ENCODE measurements at places on chromosomes 4 and X. TPM values are rescaled to one million over a fixed set of nuclear protein-coding genes. Genes with fewer than 3 reads are reported as not detected.
A peak's percentile ranks its signal among the peaks of the same experiment; 100 is the strongest.

Gene HOPX
- 21.3 TPM for total RNA-seq

Gene POU3F4
- not detected for total RNA-seq

Gene EPGN
- total RNA-seq: not detected

Gene P2RY8
- 1.9 TPM for total RNA-seq

Gene LDOC1
- 2.9 TPM for total RNA-seq

Gene AKAP14
- not detected for total RNA-seq

Gene NKX6-1
- total RNA-seq: not detected

Gene F9
- not detected for total RNA-seq

DNA sequence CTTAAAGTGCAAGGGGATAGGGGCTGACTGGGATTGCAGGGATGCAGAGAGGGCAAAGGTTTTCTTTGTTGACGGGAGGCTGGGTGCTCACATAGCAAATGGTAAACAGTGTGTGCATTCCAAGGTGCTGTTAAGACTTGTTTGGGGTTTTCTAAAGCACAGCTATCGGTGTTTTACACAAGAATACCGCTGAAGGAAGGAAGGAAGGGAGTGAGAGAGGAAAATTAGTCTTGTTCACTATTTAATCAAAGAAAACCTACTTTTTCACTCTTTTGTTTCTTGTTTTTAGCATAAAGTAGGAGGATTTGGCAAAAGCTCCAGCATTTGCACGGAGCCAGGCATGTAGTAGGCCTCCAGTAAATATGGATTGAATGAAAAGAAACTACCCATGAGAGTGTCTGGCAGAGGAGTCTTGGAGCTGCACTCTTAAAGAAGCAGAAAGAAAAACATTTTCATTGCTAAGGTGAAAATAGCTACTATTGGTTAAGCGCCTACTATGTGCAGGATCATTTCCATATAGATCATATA lies 99.7 kb downstream of the FIP1L1 start:
- peaks cover 38% of the 10 kb centered on the region for H3K36me3 ChIP-seq
- no peak overlapping the region for H3K27ac ChIP-seq
- DNase-seq: no peak
- H3K27me3 ChIP-seq: no peaks in the 10 kb centered on the region

GRCh38 chrX:78997870-78998558 lies 52.8 kb downstream of the P2RY10 start:
- no peaks in the 10 kb centered on the region for H3K4me1 ChIP-seq
- H3K4me3 ChIP-seq: no peak overlapping the region
- no peak for DNase-seq
- H3K36me3 ChIP-seq: no peaks in the 10 kb centered on the region

GRCh38 chr4:161442921-161443320 lies 720.9 kb downstream of the FSTL5 start:
- no peaks in the 10 kb centered on the region for H3K27me3 ChIP-seq
- H3K4me3 ChIP-seq: no peak overlapping the region
- no peak overlapping the region for H3K27ac ChIP-seq
- no peak for DNase-seq

DNA sequence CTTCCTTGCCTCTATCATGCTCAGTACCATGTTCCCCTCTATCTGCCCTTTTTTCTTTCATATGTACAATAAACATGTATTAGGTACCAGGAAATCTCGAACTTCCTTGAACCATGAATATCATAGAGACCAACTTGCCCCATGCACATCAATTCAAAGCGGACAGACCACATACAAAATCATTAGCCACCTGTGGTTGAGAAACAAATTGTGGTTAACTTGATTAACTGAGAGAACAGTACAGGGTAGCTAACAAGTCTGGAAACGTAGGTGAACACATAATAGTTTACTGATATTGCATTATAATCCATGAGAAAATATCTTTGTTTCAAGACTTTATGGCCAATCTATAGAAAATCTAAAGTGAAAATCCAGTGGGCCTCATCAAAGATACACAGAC lies 8.2 kb downstream of the CASP3 start:
- H3K4me3 ChIP-seq: no peak overlapping the region
- H3K27ac ChIP-seq: no peak overlapping the region
- no peaks in the 10 kb centered on the region for H3K27me3 ChIP-seq
- DNase-seq: no peak

DNA sequence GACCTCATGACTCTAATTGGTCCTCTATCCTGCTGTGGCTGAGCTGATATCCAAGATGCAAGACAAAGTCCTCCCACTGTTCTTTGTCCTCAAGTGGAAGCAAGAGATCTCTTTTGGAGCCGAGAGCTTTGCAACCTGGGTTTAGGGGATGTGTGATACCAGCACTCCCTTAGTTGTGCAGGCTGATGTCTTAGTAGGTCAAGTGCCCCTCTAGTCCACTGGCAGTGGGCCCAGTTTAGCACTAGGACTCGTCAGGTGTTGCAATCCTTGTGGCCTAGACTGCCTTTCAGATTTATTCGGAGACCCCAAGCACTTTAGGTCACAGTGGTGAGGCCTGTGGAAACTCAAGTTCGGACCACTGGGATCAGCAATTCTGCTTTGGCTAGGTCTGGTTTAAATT lies 64.0 kb downstream of the GPRASP3 start:
- H3K4me1 ChIP-seq: no peaks in the 10 kb centered on the region
- no peak for DNase-seq
- no peaks in the 10 kb centered on the region for H3K36me3 ChIP-seq
- no peak overlapping the region for H3K4me3 ChIP-seq

DNA sequence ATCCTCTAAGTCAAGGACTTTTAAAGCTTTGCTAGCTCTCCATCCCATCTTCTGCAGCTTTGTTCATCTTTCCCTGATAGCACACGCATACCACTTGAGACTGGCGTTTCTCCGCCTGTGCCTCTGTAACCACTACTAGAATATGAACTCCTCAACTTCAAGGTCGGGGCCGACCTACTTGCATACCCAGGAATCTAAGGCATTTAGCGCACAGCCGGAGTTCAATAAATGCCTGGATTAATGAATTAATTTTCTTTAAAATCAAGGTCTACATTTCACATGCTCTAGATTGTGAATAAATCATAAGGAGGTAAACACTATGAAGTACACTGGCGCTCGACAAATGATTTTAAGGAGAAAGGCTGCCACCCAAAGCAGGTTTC lies 89.3 kb downstream of the HNRNPD start:
- H3K36me3 ChIP-seq: no peaks in the 10 kb centered on the region
- peaks cover 12% of the 10 kb centered on the region for H3K4me1 ChIP-seq
- no peak for DNase-seq

- no peak overlapping the region for H3K27ac ChIP-seq
- H3K4me1 ChIP-seq: no peaks in the 10 kb centered on the region
- no peak for DNase-seq
- H3K36me3 ChIP-seq: no peaks in the 10 kb centered on the region
- H3K4me3 ChIP-seq: no peak overlapping the region
Measured at GRCh38 chrX:101229170-101229569, 9.6 kb downstream of the DRP2 start.

- DNase-seq: no peak
- no peak overlapping the region for H3K4me3 ChIP-seq
- H3K36me3 ChIP-seq: no peaks in the 10 kb centered on the region
- no peaks in the 10 kb centered on the region for H3K27me3 ChIP-seq
Measured at GRCh38 chr4:13088726-13089658, 395.1 kb downstream of the RAB28 start.

DNA sequence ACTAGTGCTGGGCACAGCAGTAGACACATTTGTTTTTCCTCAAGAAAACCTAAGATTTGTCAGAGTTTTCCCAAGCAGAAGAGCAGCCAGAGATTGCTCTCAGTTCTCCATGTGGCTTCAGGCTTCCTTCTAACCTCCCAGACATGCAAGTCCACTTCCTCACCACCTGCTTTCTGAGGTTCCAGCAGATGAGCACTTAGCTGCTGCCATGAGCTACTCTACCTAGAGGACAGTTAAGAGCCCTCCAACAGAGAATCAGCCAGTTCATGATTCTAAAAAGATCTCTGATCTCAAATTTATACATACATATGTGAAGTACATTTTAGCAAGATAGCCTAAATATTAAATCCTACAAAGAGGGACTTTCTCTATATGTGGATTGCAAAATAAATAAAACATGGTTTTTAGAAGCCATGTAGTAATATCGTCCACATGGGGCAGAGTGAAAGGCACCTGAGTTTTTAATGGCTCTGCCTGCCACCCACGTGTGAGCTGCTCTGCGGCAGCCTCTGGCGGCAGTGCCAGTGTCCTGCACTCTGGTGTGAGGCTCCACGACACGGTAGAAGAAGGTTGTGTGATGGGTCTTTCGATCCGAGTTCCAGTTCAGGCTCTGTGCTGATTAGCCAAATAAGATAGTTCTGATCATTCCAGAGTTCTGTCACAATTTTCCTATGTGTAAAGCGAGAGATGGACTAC lies 10.3 kb downstream of the CYP4V2 start:
- DNase-seq: peak; percentile 28
- H3K4me3 ChIP-seq: no peak overlapping the region
- peaks cover 28% of the 10 kb centered on the region for H3K4me1 ChIP-seq
- H3K27ac ChIP-seq: peak overlapping the region; percentile 72

- H3K27ac ChIP-seq: no peak overlapping the region
- DNase-seq: no peak
- no peaks in the 10 kb centered on the region for H3K27me3 ChIP-seq
- H3K4me3 ChIP-seq: no peak overlapping the region
- no peaks in the 10 kb centered on the region for H3K36me3 ChIP-seq
Measured at GRCh38 chr4:67787311-67787710, 33.1 kb upstream of the GNRHR start.
